ENCODE measurements at places on chromosomes 7 and 10.

DNA sequence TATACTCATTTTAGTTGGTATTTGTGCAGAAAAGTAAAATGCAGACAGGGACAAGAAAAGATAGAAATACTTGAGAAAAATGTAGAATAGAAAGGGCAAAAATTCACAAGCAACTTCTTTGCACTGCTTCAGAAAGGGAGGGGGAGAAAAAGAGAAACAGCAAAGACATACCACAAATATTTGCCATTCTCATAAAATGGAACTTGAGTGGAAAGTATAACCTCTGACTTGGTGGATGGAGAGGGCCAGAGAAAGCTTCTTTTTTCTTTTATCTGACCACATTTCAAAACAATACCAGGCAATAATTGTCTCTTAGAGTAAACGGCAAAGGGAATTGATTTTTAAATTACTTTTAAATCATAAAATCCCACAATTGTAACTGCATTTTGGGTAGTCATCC lies 35.8 kb upstream of the TRUB1 start:
- DNase-seq, result no peak

- no peak for DNase-seq
Observed at GRCh38 chr7:21462081-21462480, 34.2 kb downstream of the SP4 start.

GRCh38 chr7:47588704-47589225 lies 6.9 kb upstream of the TNS3 start:
- DNase-seq, result no peak

- DNase-seq, result no peak
Observed at GRCh38 chr10:73780301-73780700, 1.5 kb upstream of the CHCHD1 start.

- no peak for DNase-seq
Observed at GRCh38 chr10:111890046-111890445, 293.5 kb downstream of the GPAM start.

DNA sequence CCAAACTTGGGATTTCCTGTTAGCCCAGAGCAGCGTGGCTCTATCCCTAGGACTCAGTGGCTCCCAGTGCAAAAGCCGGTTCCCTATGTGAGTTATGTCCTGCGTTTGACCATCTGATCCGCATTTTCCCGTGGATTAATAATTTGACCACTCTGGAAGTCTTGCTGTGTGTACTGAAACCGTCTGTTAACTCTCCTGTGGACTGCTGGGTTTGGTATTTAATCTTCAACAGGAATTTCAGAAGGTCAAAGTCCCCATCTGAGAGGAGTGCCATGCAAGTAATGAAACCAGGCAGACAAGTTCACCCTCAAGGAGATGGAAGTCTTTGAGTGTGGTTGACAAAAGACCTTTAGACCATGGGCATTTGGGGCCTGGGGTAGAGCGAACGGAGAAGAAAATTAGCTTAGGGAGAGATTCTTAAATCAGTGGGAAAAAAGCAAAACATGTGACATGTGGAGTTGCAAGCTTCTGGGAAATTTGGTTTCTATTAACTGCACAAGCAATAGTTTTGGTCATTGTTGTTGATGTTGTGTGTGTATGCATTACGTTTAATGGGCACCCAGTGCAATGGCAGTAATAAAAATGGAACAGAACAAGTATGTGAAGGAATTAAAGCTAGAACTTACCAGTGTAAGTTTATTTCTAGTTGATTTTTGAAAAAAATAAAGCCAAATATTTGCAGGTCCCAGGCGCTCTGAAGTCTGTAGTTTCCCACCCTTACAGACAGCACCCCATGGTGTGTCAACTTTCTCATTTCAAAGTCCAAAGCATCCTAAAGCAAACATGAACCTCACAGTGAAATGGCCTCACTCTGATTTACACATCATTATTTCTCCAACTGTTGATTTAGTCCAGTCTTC lies 38.2 kb downstream of the LYZL1 start:
- DNase-seq, result no peak
